Activated CD4-positive, alpha-beta T cell treated with anti-CD3 and anti-CD28 coated beads, Interleukin-2, amount 10 ng/mL, durations not matched to agents 7 days and 5 days (primary cell): ENCODE measurements at places on chromosomes 2 and 18.

GRCh38 chr2:67399831-67400489 is 2.8 kb downstream of the ETAA1 start:
- no peak for DNase-seq

- no peak for DNase-seq
Observed at GRCh38 chr18:3967359-3968180, 487.5 kb downstream of the DLGAP1 start.

DNA sequence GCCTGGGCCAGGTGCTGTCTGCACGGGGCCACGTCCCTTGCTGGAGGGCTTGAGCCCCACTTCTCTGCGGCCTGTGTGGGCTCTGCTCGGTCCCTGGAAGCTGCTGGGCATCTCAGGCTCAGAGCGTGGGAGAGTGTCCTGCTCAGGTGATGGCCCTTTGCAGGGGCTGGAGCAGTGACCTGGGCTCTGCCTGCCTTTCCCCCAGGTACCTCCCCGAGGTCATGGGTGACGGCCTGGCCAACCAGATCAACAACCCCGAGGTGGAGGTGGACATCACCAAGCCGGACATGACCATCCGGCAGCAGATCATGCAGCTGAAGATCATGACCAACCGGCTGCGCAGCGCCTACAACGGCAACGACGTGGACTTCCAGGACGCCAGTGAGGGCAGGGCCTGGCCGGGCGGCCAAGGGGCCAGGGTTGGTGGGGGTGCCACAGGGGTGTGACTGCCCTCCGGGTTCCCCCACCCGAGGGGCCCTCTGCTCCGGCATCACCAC is 29.9 kb downstream of the GPC1 start:
- DNase-seq = no peak

GRCh38 chr2:26043862-26044696 is 10.2 kb downstream of the RAB10 start:
- DNase-seq = no peak

- DNase-seq = no peak
Observed at GRCh38 chr18:62778976-62779869, 63.9 kb downstream of the PHLPP1 start.

DNA sequence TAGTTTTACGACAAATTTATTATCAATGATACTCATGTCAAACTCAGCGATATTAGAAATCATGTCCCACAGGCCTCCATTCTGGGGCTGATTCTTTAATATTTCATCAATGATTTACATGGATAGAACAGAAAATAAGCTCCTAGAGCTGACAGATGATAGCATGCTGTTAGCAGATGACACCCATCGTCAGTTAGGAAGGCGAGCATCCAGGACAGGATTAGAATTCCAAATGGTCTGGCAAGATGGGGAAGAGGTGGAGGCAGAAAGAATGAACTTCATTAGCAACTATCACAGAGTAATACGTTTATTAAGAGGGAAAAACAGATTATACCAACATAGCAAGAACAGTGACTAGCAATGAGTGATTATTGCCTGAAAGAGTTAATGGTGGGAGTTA is 46.2 kb upstream of the ACVR1 start:
- DNase-seq = no peak

GRCh38 chr2:83817511-83817910 is 641.6 kb downstream of the SUCLG1 start:
- no peak for DNase-seq

DNA sequence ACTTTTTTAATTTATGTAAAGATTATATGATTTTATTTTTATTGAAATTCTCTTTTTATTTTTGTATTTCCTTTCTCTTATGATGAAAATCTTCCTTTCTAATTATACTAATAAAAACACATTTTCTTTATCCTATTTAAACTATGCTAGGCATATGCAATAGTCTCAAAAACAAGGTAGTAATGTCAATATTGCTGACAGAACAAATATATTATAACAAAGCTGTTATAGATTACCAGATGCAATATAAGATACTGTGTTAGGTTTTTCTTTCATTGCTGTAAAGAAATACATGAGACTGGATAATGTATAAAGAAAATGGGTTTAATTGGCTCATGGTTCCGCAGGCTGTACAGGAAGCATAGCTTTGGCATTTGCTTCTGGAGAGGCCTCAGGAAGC is 631.2 kb upstream of the SOX11 start:
- no peak for DNase-seq

- DNase-seq = no peak
Observed at GRCh38 chr2:62658891-62659290, 46.6 kb upstream of the EHBP1 start.

DNA sequence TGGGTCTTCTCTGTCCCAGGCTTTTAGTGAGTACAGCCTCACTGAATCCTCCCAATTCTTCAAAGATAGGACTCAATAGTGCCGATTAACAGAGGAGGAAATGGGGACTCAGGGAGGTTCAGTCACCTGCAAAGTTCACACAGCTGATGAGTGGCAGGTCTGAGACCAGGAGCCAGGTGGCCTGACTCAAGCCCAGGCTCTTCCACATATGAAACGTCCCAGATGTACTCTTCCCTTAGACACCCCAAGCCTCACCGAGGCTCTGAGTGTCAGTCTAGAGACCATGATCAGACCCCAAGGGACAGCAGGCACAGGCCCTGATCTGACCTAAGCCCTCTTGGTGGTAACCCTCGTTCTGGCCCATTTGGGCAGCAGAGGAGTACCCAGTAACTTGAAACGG is 115.2 kb downstream of the INHBB start:
- no peak for DNase-seq

GRCh38 chr2:126642031-126642430 is 13.9 kb upstream of the GYPC start:
- DNase-seq = no peak

- peak; percentile 31 for DNase-seq
Observed at GRCh38 chr2:105546628-105546974, 147.8 kb upstream of the FHL2 start.

DNA sequence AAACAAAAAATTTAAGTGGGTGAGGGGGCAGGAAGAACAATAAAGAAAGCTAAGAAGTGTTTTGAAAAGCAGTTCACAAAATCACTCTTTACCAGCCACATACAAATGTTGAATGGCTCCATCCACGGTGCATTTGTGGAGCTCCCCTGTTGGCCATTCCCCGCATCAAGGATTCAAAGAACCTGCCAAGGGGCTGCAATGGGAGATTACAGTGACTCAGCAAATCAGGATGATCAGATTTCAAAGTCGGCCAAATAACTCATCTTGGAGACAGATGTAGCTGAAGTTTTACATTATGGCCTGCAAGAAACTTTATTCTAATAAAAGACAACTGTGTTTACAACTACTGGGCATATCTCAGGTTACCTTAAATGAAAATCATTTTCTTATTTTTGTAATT is 26.9 kb downstream of the COL4A3 start:
- no peak for DNase-seq

- no peak for DNase-seq
Observed at GRCh38 chr2:117941693-117942092, 72.2 kb downstream of the CCDC93 start.

GRCh38 chr2:190970873-190971506 is 43.0 kb downstream of the STAT1 start:
- no peak for DNase-seq

GRCh38 chr2:65317841-65318240 is 90.2 kb downstream of the ACTR2 start:
- DNase-seq = no peak

DNA sequence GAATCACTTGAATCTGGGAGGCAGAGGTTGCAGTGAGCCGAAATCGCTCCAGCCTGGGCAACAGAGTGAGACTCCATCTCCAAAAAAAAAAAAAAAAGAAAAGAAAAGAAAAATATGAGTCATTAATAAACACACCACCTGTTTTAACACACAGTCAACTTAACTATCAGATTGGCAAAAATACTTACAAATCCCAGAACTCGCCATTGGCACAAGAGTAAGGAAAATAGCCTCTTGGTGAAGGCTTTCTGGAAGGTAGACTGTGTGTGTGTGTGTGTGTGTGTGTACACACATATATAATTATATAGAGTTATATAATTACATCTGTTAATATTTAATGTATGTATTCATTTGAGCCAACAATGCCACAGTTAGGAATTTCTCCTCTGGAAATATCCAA is 63.7 kb upstream of the UXS1 start:
- no peak for DNase-seq

- DNase-seq = no peak
Observed at GRCh38 chr18:34710458-34710914, 388 bp downstream of the DTNA start.

GRCh38 chr2:205612636-205613035 is 69.7 kb upstream of the NRP2 start:
- DNase-seq = peak; percentile 16

DNA sequence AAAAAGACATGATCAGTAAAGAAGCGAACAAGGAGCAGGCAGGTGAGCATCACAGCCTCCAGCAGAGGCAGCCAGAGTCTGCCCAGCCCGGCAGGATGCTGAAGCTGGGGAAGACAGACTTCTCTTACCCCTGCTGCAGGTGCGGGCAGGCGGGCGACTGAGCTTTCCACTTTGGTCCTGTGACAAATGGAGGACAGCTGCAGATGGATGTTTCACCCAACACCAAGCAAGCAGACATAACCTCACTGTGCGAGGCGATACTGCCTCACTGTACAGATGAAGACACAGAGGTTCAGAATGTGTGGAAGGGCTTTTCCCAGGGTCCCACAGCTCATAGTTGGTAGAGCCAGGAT is 251.0 kb downstream of the AFF3 start:
- no peak for DNase-seq

DNA sequence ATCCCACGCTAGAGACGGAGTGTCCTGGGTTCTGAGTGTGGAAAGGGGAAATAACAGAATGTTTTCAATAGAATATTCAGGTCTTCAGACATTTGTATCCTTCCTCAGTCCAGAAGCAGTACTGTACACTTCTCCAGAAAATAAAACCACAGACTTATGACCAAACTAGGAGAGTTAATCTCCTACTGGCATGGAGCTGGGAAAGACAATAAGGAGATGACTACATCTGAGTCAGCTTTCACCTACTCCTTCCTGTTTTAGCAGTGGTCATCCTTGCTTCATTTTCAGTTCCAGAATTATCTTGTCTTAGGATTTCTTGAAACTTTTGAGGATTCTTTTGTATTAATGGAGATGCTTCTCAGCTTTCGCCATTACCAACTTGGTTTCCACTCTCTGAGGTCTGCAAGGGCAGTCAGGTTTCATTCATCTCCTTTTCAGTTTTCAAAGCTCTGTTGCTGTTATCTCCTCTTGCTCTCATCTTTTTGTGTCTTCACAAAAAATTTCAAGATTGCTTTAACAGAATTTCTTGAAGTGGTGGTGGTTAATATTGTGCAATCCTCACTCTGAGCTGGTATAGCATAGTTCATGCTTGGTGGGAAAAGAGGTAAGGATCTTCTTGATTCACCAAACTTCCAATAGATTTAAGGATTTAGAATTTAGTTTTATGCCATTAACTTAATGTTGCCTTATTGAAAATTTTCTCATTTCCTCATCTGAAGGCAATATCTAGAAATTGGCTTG is 23.7 kb upstream of the NR4A2 start:
- no peak for DNase-seq

DNA sequence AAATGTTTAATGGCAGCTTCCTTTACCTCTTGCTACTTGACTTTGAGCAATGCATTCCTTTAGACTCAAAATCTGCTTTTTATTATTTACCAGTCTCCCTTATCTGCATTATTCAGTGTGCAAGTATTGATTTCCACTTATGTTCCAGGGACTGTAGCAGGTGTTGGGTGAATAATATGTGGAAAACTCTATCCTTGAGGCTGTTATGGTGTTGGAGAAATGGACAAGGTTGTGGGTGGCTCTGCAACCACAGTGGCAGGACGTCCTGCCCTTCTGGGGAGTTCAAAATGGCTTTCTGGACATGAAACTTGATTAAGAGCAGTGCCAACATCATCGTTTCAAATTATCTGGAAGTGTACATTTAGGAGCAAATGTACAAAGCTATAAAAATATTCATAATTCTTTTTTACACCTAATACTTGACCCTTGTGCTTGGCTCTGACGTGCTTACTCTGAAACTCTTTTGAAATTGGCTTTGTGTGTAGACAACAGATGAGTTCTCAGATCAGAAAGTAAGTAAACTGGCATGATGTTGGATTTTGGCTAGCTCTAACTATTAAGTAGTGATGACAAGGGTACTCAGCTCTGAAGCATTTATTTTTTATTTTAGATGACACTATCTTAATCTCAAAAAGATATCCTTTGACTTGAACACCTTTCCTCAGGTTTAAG is 766.2 kb downstream of the DPP10 start:
- DNase-seq = no peak

DNA sequence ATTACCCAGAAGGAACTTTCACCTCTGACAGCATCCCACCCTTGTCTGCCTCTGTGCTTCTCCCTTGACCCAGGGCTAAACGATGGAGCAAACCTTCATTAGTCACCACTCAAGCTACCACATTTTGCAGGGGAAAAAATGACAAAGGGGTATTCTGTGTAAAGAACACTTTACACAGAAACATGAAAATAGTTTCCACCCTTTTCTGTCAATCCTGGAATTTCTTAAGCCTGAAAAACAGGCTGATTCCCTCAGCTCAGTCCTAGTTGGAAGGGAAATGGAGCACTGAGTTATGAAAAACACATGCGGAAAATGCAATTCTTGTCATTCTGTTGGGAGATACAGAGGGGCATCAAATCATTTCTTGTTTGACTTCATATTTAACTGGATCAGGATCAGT is 175.0 kb upstream of the HNRNPA3 start:
- no peak for DNase-seq

DNA sequence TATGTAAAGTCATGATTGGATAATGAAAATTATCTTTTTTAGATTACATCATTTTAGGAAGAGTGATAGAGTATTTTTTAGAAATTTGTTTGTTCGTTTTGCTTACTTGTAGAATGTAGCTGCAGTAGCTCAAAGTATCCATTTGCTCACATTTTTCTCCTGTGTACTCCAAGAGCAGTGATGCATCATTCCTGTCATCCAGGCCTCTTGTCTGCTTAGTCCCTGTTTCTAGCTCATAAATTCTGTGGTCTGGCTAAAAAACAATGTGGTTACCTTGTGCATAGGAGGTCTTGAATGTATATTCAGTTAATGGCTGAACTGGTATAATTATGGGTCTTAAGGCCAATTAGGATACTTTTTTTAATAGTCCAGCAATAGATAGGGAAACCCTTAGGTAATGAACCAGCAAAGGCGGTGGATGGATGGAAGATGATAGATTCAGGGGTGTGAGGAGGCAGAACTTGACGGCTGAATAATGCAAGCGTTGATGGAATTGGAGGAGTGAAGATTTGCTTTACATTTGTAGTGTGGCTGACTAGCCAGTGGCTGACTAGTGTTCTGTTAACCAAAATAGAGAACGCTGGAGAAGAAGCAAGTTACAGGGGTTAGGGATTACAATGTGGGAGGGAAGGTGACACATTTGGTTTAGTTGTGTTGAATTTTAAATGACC is 145.0 kb downstream of the ZNF407 start:
- DNase-seq = no peak

DNA sequence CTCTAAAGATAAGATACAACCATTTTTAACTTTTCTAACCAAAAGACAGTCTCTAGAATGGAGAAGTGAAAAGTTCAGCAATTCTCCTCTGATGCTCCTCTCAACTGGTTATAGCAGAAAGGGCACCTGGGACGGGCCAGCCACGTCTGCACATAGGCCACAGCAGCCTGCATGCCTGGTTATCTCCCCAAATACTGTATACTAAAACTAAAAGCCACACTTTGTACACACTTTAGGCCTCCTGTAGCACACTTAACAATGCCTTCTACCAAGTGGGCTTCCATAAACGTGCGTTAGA is 179.1 kb downstream of the ANKRD44 start:
- no peak for DNase-seq

GRCh38 chr18:8001711-8002301 is 434.7 kb downstream of the PTPRM start:
- no peak for DNase-seq
